ENCODE measurements at places on chromosomes 16 and 17.
A peak's percentile ranks its signal among the peaks of the same experiment; 100 is the strongest.

DNA sequence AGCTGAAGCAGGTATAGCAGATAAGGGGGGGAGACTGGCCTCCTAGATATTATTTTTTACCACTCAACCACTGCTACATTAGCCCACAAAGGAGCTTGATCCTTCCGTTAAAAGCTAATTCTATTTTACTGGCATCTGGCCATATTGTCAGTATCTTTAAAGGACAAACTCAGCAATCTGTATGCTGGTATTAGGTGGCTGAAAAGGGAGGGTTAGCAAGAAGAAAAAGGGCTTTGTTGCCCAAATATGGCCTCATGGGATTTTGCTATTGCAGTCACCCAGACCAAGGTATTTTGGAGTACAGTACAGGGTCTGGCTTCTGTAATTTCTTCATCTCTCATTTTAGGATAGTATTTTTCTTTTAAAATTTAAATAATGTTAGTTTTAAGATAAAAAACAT is 14.4 kb downstream of the RFWD3 start:
- H3K27ac ChIP-seq = no peak overlapping the region
- DNase-seq = no peak
- peaks cover 25% of the 10 kb centered on the region for H3K4me1 ChIP-seq
- H3K36me3 ChIP-seq = peaks cover 54% of the 10 kb centered on the region
- H3K4me3 ChIP-seq = no peak overlapping the region
- H3K27me3 ChIP-seq = no peaks in the 10 kb centered on the region

DNA sequence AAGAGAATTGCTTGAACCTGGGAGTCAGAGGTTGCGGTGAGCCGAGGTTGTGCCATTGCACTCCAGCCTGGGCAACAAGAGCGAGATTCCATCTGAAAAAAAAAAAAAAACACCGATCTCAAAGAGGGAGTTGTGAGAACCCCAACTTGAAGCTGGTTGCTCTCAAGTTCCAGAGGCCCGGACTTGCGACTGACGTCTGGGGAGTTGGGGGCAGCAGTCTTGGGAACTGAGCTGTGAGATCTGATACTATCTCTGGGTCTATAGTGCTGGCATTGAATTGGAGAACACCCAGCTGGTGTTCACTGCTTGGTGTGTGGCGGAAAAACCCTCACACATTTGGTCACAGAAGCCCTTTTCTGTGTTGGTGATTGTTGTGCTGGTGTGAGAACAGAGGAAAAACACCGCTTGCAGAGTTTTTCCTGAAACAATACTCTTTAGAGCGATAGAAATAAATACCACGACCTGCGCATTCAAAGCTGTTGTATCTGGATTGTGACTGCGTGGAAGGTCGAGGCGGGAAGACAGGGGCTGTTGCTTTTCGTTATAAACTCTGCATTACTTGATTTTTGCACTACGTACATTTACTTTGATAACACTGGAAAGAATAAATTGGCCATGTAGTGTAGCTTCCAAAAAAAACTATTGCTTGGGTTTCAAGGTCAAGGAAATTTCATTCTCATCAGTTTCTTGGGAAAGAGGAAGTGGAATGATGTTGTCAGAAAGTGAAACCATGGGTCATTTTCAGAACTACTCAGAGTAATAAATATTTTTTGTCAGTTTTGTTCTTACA is 8.8 kb downstream of the SCIMP start:
- no peak overlapping the region for H3K27ac ChIP-seq
- peaks cover 5% of the 10 kb centered on the region for H3K4me1 ChIP-seq

- DNase-seq = peak; percentile 41
- peak overlapping the region; percentile 89 for H3K27ac ChIP-seq
- no peaks in the 10 kb centered on the region for H3K27me3 ChIP-seq
Measured at GRCh38 chr16:30659507-30660423, 1.5 kb downstream of the FBRS start.

DNA sequence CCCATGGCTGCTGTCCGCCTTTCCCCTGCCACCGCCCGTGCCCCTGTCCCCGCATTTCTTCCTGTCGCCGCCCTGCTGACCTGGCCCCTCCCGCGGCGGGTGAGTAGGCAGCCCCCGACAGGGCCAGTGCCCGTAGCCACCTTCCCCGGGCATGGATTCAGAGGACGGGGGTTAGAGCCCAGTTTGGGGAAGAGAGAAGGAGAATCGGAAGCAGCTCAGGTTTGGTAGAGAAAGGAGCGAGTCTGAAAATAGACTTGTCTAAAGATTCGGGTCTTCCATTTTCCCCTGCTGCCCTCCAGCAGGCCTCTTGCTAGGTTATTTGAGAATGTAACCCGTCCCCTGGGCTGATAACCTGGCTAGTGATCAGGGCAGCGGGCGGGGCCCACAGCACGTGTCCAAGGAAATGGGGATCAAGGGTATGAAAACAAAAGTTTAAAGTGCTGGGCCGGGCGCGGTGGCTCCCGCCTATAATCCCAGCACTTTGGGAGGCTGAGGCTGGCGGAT is 7.9 kb upstream of the CLDN9 start:
- no peak overlapping the region for H3K27ac ChIP-seq
- H3K4me3 ChIP-seq = peak overlapping the region; percentile 80
- H3K4me1 ChIP-seq = peaks cover 32% of the 10 kb centered on the region
- no peak for DNase-seq

DNA sequence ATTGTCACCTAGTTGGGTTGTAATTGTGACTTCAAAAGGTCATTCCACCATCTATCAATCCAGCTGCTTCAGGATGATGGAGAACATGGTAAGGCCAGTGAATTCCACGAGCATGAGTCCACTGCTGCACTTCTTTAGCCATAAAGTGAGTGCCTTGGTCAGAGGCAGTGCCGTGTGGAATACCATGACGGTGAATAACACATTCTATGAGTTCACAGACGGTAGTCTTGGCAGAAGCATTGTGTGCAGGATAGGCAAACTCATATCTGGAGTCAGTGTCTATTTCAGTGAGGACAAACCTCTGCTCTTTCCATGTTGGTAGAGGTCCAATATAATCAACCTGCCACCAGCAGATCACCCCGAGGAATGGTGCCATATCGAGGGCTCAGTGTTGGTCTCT is 650.9 kb downstream of the KCNJ2 start:
- no peaks in the 10 kb centered on the region for H3K4me1 ChIP-seq
- no peaks in the 10 kb centered on the region for H3K36me3 ChIP-seq
- H3K4me3 ChIP-seq = no peak overlapping the region
- no peak overlapping the region for H3K27ac ChIP-seq

DNA sequence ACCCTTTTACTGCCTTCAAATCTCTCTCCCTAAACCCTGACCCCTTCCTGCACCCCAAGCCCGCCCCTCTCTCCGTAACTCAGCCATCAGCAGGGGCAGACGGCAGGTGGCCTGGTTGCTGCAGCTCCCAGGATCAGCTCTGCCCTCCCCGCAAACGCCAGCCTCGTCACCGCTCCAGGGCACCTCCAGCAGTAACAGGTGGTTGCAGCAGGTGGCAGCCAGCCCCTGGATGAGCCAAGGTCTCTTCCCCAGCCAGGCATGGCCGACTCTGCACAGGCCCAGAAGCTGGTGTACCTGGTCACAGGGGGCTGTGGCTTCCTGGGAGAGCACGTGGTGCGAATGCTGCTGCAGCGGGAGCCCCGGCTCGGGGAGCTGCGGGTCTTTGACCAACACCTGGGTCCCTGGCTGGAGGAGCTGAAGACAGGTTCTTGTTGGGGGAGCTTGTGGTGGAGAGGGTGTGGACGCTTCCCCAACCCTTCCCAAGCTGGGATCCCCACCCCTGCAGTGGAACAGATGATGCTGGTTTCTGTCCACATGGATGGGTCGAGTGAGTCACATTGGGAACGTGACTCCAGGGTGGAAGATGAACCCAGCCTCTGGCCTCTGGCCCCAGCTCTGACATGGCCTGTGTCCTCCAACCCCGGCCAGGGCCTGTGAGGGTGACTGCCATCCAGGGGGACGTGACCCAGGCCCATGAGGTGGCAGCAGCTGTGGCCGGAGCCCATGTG is 558 bp downstream of the HSD3B7 start:
- DNase-seq = no peak
- peaks cover 20% of the 10 kb centered on the region for H3K36me3 ChIP-seq
- H3K4me3 ChIP-seq = peak overlapping the region; percentile 5
- H3K27ac ChIP-seq = peak overlapping the region; percentile 41
- H3K27me3 ChIP-seq = no peaks in the 10 kb centered on the region
- H3K4me1 ChIP-seq = peaks cover 3% of the 10 kb centered on the region

DNA sequence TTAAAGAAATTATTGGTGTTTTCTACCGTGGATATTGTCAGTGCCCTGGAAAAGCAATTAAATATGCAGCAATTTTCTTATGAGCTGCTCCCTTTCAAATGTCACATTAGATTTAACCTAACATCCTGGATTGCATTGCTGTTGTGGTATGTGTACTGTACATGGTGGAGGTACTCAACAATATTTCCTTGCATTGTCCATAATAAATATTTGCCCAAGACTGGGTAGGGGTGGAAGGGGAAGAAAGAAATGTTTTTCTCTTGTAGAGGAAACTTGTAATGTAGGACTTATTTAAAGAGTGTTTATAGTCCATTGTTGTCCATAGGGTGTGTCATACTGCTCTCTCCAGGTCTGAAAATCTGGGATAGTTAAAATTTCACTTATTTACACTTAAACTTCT is 346.2 kb upstream of the TBX2 start:
- no peaks in the 10 kb centered on the region for H3K36me3 ChIP-seq
- H3K27me3 ChIP-seq = no peaks in the 10 kb centered on the region
- DNase-seq = no peak
- H3K4me1 ChIP-seq = peaks cover 18% of the 10 kb centered on the region
- H3K4me3 ChIP-seq = no peak overlapping the region
- H3K27ac ChIP-seq = no peak overlapping the region

- peaks cover 27% of the 10 kb centered on the region for H3K4me1 ChIP-seq
- H3K36me3 ChIP-seq = peaks cover 70% of the 10 kb centered on the region
- no peak for DNase-seq
- H3K4me3 ChIP-seq = no peak overlapping the region
- H3K27ac ChIP-seq = no peak overlapping the region
- no peaks in the 10 kb centered on the region for H3K27me3 ChIP-seq
Measured at GRCh38 chr17:14211801-14212200, 24.9 kb downstream of the CDRT15 start.

DNA sequence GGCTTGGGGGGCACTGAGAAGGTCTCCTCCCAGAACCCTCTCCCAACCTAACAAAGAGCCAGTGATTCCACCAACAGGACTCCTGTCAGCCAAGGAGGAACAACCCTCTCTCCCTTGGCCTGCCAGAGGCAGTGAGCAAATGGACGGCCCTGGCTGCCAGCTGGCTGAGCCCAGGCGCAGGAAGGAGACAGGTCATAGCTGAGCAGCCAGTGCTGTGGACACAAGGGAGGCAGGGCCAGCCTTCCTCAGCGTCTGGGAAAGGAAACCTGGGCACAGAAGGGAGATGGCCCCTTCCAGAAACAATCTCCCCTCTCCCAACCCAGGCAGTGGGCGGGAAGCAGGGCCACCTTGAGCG is 2.1 kb downstream of the MPO start:
- peaks cover 3% of the 10 kb centered on the region for H3K4me1 ChIP-seq
- peaks cover 33% of the 10 kb centered on the region for H3K27me3 ChIP-seq
- DNase-seq = no peak
- H3K4me3 ChIP-seq = no peak overlapping the region

DNA sequence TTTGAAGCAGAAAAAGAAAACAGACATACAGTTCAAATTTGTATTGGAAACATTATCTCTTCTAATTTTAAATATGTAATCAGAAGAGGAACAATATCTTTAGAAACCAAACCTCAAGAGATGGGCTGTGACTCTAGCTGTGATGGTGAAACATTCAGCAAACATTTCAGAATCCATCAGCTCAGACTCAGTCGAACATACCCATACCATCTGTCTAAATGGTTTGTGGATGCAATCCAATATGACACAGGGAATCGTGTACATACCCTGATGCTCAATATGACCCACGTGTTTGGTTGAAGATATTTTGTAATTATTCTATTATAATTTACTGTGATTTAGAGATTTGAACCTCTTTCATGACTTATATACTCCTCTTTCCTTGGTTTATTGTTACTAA is 665.2 kb upstream of the CDH8 start:
- no peak overlapping the region for H3K4me3 ChIP-seq
- no peak overlapping the region for H3K27ac ChIP-seq
- H3K4me1 ChIP-seq = no peaks in the 10 kb centered on the region
- no peak for DNase-seq
- H3K36me3 ChIP-seq = no peaks in the 10 kb centered on the region
- H3K27me3 ChIP-seq = no peaks in the 10 kb centered on the region

DNA sequence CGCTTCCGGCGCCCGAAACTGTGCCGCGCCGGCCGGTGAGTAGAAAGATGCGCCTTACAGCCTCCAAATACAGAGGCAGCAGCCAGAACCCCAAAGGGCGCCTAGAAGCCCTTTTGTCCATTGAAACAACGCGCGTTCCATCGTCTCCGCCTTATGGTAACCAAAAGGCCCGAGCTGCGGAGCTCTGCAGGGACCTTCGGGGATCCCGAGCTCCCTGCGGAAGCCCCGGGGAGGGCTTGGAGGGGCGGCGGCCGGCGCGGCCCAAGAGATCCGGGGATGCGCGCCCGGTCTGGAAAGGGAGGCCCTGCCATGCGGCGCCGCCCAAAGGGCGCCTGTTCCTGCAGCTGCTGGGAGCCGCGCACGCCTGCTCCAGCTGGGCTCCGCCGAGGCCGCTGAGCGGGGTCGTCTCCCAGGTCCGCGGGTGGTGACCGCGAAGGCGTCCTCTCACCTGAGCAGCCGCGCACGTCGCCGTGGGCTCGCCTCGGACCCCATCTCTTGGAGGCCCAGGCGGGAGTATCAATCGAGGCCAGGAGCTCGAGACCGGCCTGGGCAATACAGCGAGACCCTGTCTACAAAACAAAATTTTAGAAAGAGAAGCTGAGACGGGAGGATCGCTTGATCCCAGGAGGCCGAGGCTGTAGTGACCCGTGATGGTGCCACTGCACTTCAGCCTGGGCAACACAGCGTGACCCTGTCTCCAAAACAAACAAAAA is 742 bp upstream of the FBXO31 start:
- DNase-seq = no peak
- peak overlapping the region; percentile 91 for H3K4me3 ChIP-seq
- H3K27me3 ChIP-seq = peaks cover 2% of the 10 kb centered on the region
- peaks cover 52% of the 10 kb centered on the region for H3K4me1 ChIP-seq
- peak overlapping the region; percentile 97 for H3K27ac ChIP-seq

GRCh38 chr16:74568961-74569631 is 37.8 kb downstream of the GLG1 start:
- H3K27ac ChIP-seq = no peak overlapping the region
- H3K4me3 ChIP-seq = no peak overlapping the region
- DNase-seq = no peak

DNA sequence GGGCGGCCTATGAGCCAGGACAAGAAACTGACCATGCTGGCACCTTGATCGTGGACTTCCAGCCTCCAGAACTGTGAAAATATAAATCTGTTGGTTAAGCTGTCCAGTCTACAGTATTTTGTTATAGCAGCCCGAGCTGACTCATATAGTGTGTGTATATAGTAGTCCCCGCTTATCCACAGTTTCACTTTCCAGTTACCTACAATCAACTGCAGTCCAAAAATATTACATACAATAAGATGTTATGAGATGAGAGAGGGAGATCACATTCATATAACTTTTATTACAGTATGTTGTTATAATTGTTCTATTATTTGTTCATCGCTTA is 4.9 kb downstream of the MT3 start:
- peaks cover 42% of the 10 kb centered on the region for H3K27me3 ChIP-seq
- H3K4me3 ChIP-seq = no peak overlapping the region
- no peak for DNase-seq
- peaks cover 23% of the 10 kb centered on the region for H3K4me1 ChIP-seq

- no peak overlapping the region for H3K4me3 ChIP-seq
- no peaks in the 10 kb centered on the region for H3K4me1 ChIP-seq
- DNase-seq = no peak
- no peak overlapping the region for H3K27ac ChIP-seq
- no peaks in the 10 kb centered on the region for H3K27me3 ChIP-seq
Measured at GRCh38 chr16:19967561-19967960, 82.9 kb upstream of the GPRC5B start.

Data from T-helper 2 cell treated with Interferon-gamma antibody and Interleukin-4, amounts not matched to agents 5 μg/mL and 100 μg/mL, for 36 hours (primary cell).